ENCODE measurements at places on chromosomes 13 and 19.

- no peaks in the 10 kb centered on the region for H3K27me3 ChIP-seq
- peaks cover 23% of the 10 kb centered on the region for H3K4me1 ChIP-seq
Measured at GRCh38 chr19:9323557-9323918, 441 bp upstream of the ZNF559 start.

- no peaks in the 10 kb centered on the region for H3K36me3 ChIP-seq
- no peaks in the 10 kb centered on the region for H3K4me1 ChIP-seq
- H3K4me3 ChIP-seq = no peak overlapping the region
- no peaks in the 10 kb centered on the region for H3K27me3 ChIP-seq
- no peak overlapping the region for H3K27ac ChIP-seq
Measured at GRCh38 chr13:61277586-61278276, 137.9 kb downstream of the PCDH20 start.

GRCh38 chr13:110937511-110938285 is 22.8 kb upstream of the ANKRD10 start:
- H3K4me1 ChIP-seq = peaks cover 26% of the 10 kb centered on the region
- H3K27me3 ChIP-seq = peaks cover 7% of the 10 kb centered on the region
- DNase-seq = no peak
- H3K27ac ChIP-seq = no peak overlapping the region

DNA sequence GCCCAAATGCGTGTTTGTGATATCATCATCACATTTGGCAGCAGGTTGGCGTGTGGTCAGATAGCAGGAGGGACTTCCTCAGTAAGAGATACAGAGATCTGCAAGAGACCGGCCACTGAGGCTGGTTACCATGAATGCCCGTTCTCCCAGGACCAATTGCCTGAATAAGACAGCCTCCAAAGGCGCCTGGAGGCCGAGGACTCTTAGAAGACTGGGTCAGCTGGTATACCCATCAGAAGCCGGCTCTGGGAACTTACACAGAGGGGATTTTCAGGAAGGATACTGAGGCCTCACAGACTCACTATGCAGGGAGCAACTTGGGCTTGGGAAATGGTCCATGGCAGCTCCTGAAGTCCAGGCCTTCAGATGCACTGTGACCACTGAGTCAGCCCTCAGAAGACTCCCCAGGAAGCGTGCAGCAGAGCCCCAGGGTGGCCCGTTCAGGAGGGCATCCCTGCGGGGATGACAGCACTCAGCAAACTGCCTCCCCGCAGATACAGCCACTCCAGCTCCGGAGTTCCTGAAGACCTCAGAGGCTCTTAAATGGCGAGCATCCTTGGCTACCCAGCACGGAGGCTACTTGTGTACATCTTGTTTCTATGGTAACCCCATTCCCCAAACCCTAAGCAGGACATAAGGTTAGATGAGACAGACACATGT is 26.4 kb upstream of the VSTM2B start:
- no peaks in the 10 kb centered on the region for H3K4me1 ChIP-seq
- no peak overlapping the region for H3K4me3 ChIP-seq
- no peak for DNase-seq
- H3K27me3 ChIP-seq = peaks cover 5% of the 10 kb centered on the region
- no peaks in the 10 kb centered on the region for H3K36me3 ChIP-seq
- H3K27ac ChIP-seq = no peak overlapping the region

GRCh38 chr13:44013758-44014291 is 134.1 kb downstream of the LACC1 start:
- peaks cover 2% of the 10 kb centered on the region for H3K27me3 ChIP-seq
- no peak overlapping the region for H3K27ac ChIP-seq
- H3K4me3 ChIP-seq = no peak overlapping the region
- no peaks in the 10 kb centered on the region for H3K36me3 ChIP-seq

GRCh38 chr13:33610438-33611120 is 207.4 kb upstream of the RFC3 start:
- H3K27ac ChIP-seq = peak overlapping the region; percentile 98
- peaks cover 2% of the 10 kb centered on the region for H3K27me3 ChIP-seq
- peaks cover 4% of the 10 kb centered on the region for H3K36me3 ChIP-seq
- DNase-seq = peak; percentile 77
- peaks cover 50% of the 10 kb centered on the region for H3K4me1 ChIP-seq

- H3K27ac ChIP-seq = no peak overlapping the region
- H3K36me3 ChIP-seq = no peaks in the 10 kb centered on the region
- DNase-seq = no peak
- H3K4me3 ChIP-seq = no peak overlapping the region
Measured at GRCh38 chr13:92196591-92197256, 798.3 kb downstream of the GPC5 start.

- H3K27ac ChIP-seq = no peak overlapping the region
- H3K4me1 ChIP-seq = peaks cover 13% of the 10 kb centered on the region
- no peak for DNase-seq
- H3K4me3 ChIP-seq = no peak overlapping the region
- no peaks in the 10 kb centered on the region for H3K36me3 ChIP-seq
Measured at GRCh38 chr13:67221630-67222226, 8.4 kb downstream of the PCDH9 start.

- no peak overlapping the region for H3K27ac ChIP-seq
- no peaks in the 10 kb centered on the region for H3K36me3 ChIP-seq
- H3K27me3 ChIP-seq = no peaks in the 10 kb centered on the region
- no peak overlapping the region for H3K4me3 ChIP-seq
- no peaks in the 10 kb centered on the region for H3K4me1 ChIP-seq
- no peak for DNase-seq
Measured at GRCh38 chr13:33997574-33997973, 179.6 kb downstream of the RFC3 start.

DNA sequence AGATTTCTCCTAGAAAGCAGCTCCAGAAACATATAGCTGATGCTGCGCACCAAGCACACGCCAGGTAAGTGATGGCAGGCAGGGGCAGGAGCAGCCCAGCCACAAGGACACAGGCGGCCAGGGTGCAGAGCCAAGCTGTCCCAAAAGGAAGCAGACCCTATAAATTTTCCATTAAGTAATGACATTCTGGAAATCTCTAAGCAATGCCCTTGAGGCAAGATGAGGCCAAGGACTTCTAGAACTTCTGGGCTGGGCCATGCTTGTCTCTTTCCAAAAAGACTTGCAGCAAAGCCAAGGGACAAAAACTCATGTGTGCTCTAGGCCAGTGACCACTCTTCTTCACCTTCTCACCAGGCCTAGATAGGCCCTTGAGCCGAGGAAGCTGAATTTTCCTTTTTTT is 42.2 kb upstream of the EPHX3 start:
- DNase-seq = no peak
- peak overlapping the region; percentile 47 for H3K27ac ChIP-seq
- no peak overlapping the region for H3K4me3 ChIP-seq
- peaks cover 21% of the 10 kb centered on the region for H3K36me3 ChIP-seq

DNA sequence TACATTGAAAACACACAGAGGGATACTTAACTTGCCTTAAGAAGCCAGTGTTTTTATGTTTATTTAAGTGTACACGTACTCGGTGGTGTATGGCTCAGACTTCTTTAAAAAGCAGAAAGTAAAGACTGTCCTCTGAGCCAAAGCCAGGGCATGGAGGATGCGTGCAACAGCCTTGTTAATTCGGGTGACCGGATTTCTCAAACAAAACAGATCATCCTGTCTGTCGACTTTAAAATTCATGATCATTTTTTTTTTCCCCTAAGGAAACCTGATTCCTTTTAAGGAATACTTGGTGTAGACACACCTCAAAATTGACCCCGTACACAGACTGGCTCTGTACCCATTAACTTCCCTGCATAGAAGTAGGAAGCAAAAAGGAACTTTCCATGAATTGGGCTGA is 124.7 kb upstream of the RNF113B start:
- H3K4me1 ChIP-seq = no peaks in the 10 kb centered on the region
- DNase-seq = no peak
- no peak overlapping the region for H3K4me3 ChIP-seq
- H3K36me3 ChIP-seq = no peaks in the 10 kb centered on the region
- peaks cover 11% of the 10 kb centered on the region for H3K27me3 ChIP-seq
- no peak overlapping the region for H3K27ac ChIP-seq

DNA sequence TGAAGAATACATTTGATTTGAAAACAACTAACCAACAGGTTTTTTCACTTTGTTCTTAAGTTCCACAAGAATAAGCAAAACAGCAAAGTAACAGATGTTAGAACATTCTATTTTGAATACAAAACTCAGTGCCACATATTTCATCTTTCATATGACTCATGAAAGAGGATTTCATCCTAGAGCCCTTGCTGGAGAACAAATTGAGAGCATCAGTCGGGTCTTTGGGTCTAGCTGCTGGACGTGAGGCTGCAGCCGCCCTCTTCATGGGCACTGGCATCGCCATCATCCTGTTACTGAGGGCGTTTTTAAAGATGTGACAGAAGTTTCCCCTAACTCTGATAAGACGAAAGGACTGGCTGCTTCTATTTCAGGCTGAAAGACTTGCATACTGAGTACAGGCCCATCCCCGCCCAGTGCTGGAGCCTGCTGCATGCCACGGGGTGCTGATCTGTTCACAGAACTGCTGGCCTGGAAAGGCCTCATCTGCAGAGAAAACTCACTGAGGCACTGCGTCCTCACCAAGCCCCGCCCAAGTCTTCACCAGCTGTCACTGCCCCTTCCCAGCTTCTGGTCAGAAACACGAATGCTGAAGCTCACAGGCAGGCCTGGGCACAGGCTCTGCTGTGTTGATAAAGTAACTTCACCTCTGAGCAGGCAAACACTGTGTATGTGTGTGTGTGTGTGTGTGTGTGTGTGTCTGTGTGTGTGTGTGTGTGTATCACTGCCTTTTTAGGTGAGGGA is 101.4 kb downstream of the TUBGCP3 start:
- no peak overlapping the region for H3K4me3 ChIP-seq
- no peaks in the 10 kb centered on the region for H3K4me1 ChIP-seq
- no peaks in the 10 kb centered on the region for H3K27me3 ChIP-seq
- peaks cover 44% of the 10 kb centered on the region for H3K36me3 ChIP-seq
- DNase-seq = no peak

- no peaks in the 10 kb centered on the region for H3K27me3 ChIP-seq
- no peak overlapping the region for H3K4me3 ChIP-seq
- no peaks in the 10 kb centered on the region for H3K36me3 ChIP-seq
Measured at GRCh38 chr13:37534181-37534580, 64.4 kb downstream of the POSTN start.

DNA sequence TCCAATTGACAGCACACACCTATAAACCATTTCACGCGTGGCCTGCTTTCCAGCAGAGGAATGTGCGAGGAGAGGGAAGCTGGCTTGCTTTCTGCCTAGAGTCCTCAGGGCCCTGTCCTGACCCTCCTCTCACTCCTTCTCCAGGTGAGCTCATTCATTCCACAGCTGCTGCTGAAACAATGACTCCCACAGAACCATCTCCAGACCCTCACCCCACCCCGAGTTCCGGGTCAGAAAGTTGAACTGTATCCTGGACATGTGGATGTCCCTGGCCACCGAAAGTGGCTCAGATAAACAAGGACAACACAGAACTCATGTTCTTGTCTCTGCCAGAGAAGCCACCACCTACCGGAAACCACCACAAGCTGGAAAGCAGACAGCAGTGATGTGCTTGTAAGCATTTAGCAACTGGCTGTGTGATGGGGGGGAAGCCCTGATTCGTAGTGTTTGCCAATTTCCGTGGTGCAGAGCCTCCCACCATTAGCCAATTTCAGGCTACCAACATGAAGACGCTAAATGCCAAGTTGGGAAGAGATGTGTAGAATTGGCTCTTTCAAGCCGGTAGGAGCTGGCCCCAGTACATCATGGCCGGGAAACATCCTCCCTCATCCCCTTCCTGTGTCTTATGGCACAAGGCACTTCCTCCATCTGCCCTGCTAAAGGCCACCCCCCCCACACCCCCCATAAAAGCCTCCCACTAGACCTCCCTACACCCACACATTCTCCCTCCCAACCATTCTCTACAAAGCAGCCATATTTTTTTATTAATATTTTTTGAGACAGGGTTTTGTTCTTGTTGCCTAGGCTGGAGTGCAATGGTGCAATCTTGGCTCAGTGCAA is 5.0 kb downstream of the SYCE2 start:
- H3K4me1 ChIP-seq = peaks cover 26% of the 10 kb centered on the region
- peaks cover 3% of the 10 kb centered on the region for H3K36me3 ChIP-seq
- peak overlapping the region; percentile 94 for H3K27ac ChIP-seq
- H3K27me3 ChIP-seq = no peaks in the 10 kb centered on the region
- DNase-seq = peak; percentile 70
- H3K4me3 ChIP-seq = peak overlapping the region; percentile 36

GRCh38 chr19:44749292-44749691 is 784 bp downstream of the BCL3 start:
- peak overlapping the region; percentile 86 for H3K27ac ChIP-seq
- H3K36me3 ChIP-seq = peaks cover 46% of the 10 kb centered on the region
- H3K4me3 ChIP-seq = peak overlapping the region; percentile 94
- peaks cover 52% of the 10 kb centered on the region for H3K4me1 ChIP-seq
- no peaks in the 10 kb centered on the region for H3K27me3 ChIP-seq
- no peak for DNase-seq

GRCh38 chr19:43798546-43799409 is 3.5 kb downstream of the LYPD5 start:
- H3K27me3 ChIP-seq = peaks cover 26% of the 10 kb centered on the region
- peak; percentile 84 for DNase-seq
- peaks cover 14% of the 10 kb centered on the region for H3K4me1 ChIP-seq
- peak overlapping the region; percentile 69 for H3K4me3 ChIP-seq
- H3K27ac ChIP-seq = peak overlapping the region; percentile 38
- H3K36me3 ChIP-seq = no peaks in the 10 kb centered on the region

- H3K4me3 ChIP-seq = no peak overlapping the region
- no peaks in the 10 kb centered on the region for H3K36me3 ChIP-seq
- H3K4me1 ChIP-seq = no peaks in the 10 kb centered on the region
- no peak for DNase-seq
- H3K27me3 ChIP-seq = no peaks in the 10 kb centered on the region
Measured at GRCh38 chr13:37340901-37341670, 235.6 kb upstream of the CSNK1A1L start.

- DNase-seq = no peak
- no peak overlapping the region for H3K4me3 ChIP-seq
- H3K27ac ChIP-seq = no peak overlapping the region
- peaks cover 2% of the 10 kb centered on the region for H3K27me3 ChIP-seq
- H3K36me3 ChIP-seq = peaks cover 6% of the 10 kb centered on the region
Measured at GRCh38 chr19:57161985-57162539, 5.2 kb downstream of the DUXA start.

- no peaks in the 10 kb centered on the region for H3K27me3 ChIP-seq
- peak; percentile 44 for DNase-seq
- H3K27ac ChIP-seq = peak overlapping the region; percentile 40
- no peak overlapping the region for H3K4me3 ChIP-seq
- peaks cover 35% of the 10 kb centered on the region for H3K4me1 ChIP-seq
- peaks cover 11% of the 10 kb centered on the region for H3K36me3 ChIP-seq
Measured at GRCh38 chr19:36136964-36137686, 2.7 kb upstream of the CAPNS1 start.

GRCh38 chr13:93862259-93862658 is 617.2 kb downstream of the DCT start:
- no peak overlapping the region for H3K4me3 ChIP-seq
- no peak for DNase-seq
- no peak overlapping the region for H3K27ac ChIP-seq
- H3K4me1 ChIP-seq = no peaks in the 10 kb centered on the region
- peaks cover 7% of the 10 kb centered on the region for H3K27me3 ChIP-seq
- no peaks in the 10 kb centered on the region for H3K36me3 ChIP-seq

DNA sequence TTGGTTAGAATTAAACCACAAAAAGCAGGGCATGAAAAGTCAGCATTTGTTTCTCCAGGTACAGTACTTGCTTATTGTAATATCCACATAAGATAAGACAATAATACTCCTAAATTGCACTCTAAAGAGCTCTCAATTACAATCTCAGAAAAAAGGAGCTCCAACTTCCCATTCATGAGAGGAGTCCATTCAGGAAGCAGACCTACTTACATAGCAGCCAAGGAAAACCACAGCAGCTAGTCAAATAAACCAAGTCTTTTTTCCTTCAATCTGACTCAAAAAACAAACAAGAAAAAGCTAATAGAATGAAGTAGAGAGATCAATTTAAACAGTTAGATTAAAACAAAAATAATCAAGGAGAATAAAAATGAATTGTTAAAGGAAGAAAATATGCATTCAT is 885.2 kb upstream of the SLITRK6 start:
- H3K27me3 ChIP-seq = no peaks in the 10 kb centered on the region
- no peak for DNase-seq
- H3K4me1 ChIP-seq = no peaks in the 10 kb centered on the region
- no peak overlapping the region for H3K4me3 ChIP-seq
- no peak overlapping the region for H3K27ac ChIP-seq

Data from activated CD4-positive, alpha-beta T cell treated with anti-CD3 and anti-CD28 coated beads for 36 hours (primary cell).